Cortex of kidney (tissue), 1 donor: ENCODE measurements at places on chromosomes 2 and 18.

- DNase-seq = no peak
Measured at GRCh38 chr2:241248897-241249296, 60.4 kb downstream of the ANO7 start.

GRCh38 chr18:43916984-43917383 lies 639.7 kb upstream of the SYT4 start:
- no peak for DNase-seq

GRCh38 chr2:220795705-220796104 lies 776.4 kb downstream of the EPHA4 start:
- no peak for DNase-seq

GRCh38 chr2:10373931-10374330 lies 71.2 kb downstream of the HPCAL1 start:
- DNase-seq = no peak

GRCh38 chr2:190626641-190627210 lies 22.2 kb upstream of the NAB1 start:
- no peak for DNase-seq

GRCh38 chr18:64271246-64271645 lies 122.4 kb upstream of the LINC00305 start:
- DNase-seq = no peak

DNA sequence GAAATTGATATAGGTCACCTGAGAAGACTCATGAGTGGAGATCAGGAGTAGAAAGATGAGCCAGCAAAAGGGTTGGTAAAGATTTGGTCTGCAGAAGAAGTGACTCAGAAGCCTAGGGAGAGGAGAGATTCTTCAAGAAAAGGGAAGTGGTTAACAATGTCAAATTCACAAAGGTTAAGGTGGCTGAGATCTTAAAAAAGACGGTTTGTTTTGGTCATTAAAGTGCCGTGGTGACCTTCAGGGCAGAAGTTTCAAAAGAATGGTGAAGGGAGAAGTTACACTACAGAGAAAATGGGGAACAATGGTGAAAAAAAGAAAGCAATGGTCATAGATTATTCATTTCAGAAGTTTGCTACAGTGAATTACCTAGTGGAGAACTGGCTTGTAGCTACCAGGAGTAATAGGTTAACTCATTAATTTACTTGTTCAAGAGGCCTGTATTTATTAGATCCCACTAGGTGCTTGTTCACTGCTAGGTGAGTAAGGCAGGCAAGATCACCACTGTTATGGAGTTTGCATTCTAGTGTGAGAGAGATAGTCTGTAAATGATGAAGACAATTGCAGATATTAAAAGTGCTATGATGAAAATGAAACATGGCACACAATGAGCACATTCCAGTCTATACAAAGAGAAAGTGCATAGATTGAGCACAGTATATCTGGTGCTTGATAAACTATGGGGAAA lies 43.0 kb downstream of the FBXO48 start:
- DNase-seq = no peak

DNA sequence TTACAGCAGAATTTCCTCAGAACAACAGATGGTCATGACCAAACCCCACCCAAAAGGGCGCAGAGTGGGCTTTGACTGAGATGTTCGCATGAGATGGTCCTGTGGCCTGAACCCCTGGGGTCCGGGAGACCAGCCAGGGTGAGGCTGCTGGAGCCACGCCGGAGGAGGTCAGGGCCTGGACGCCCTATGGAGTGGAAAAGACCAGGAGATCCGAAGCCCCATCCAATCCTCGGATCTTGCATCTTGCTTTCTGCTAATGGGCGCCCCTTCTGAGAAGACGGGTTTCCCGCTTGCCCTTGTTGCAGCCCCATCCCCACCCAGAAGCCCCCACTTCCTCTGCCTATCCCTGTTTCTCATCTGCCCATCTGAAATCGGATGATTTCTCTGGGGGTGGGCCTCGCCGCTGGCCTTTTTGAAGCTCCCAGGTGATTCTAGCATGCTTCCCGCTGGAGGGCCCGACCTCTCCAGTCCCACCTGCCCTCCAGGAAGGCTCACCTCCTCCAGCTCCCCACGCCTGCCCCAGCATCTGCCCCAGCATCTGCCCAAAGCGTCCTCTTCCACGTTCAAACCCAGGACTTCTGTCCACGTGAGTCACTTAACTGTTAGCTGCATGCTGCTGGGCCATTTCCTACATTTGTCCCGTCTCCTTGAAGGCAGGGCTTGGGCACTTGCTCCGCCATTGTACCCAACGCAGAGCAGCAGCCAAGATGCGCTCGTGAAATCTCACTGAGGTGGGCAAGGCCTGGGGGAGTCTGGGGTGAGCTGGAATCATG lies 4.3 kb upstream of the CNDP1 start:
- no peak for DNase-seq

- no peak for DNase-seq
Measured at GRCh38 chr2:146954544-146954943, 890.3 kb upstream of the ACVR2A start.

DNA sequence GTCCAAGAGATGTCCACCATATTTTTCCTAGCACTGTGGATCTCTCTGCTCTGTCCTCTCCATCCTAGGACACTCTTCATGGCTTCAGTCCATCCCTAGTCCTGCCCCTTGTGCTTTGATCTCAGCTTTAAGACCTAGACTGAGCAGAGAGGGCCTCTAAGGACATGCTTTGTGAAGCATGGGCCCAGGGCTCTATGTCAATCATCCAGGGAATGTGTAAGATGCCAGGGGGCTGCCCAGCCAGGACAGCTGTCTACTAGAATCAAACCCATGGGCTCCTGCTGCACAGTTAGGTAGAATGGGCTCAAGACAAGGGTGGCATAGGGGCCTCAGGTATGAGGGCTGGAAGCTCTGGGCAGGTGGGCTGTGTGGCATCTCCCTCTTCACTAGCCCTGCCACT lies 24.9 kb downstream of the TET3 start:
- no peak for DNase-seq

DNA sequence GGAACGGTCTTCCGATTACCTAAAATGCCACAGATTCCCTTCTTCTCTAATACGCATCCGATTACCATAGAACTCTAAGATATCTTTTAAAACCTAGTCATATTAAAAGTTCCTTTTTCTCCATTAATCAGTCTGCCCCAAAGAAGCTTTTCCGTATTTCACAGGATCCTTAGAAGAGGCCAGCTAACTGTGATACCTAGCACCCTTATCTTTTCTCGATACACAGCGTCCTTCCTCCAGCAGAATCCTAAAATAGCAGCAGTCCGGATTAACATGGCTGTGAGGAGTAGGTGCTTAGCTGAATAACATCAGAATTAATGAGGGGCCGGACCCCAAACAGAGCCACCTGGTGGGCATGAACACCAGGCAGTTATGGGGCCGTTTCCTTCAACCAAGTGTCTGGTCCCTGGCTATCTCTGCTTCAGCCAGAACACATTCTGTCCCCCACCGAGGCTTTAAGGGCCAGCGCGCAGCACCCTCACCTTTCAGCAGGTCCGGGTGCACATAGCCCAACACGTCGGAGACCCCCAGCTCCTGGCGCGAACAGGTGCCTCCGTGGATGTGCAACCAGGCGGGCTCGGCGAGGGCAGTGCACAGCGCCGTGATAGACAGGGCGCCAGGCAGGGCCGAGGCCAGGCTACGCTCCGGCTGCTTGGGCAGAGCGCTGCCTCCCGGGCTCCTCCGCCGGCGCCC lies 995 bp downstream of the TMEM127 start:
- DNase-seq = no peak

DNA sequence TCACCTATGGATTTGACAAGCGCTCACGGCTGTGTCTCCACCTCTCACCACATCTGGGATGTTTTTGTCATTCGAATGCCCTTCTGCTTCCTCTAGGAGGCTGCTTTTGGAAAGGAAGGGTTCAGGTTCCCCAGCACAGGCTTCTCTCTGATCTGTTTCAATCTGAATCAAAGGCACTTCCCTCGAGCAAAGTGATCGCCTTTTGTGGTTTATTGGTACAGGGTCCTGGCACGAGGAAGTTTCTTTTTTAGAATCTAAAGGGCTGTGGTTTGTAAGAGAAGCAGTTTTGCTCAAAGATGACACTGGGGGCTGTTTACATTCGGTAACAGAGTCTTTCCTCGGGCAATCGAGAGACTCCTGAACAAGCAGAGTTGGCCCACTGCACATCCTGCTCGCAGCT lies 145.0 kb downstream of the DAW1 start:
- no peak for DNase-seq

DNA sequence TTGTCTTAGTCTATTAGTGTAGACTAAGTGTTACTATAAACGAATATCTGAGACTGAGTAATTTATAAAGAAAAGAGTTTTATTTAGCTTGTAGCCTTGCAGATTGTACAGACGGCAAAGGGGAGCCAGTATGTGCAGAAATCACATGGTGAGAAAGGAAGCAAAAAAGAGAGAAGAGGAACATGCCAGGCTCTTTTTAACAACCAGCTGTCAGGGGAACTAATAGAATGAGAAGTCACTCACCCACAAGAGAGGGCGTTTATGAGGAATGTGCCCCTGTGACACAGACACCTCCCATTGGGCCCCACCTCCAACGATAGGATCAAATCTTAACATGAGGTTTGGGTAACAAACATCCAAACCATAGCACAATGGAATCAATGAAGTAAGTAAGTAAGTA lies 20.6 kb upstream of the ZNF804A start:
- no peak for DNase-seq

GRCh38 chr2:177489719-177490301 lies 97.2 kb downstream of the AGPS start:
- no peak for DNase-seq
